ENCODE measurements at places on chromosomes 1 and 21. TPM values are rescaled to one million over a fixed set of nuclear protein-coding genes. Genes with fewer than 3 reads are reported as not detected.

- no peak for DNase-seq
These were observed 61.0 kb upstream of the C8B start for GRCh38 chr1:57026624-57027354.

GRCh38 chr21:31211836-31212235, 132.2 kb downstream of the TIAM1 start:
- no peak for DNase-seq

DNA sequence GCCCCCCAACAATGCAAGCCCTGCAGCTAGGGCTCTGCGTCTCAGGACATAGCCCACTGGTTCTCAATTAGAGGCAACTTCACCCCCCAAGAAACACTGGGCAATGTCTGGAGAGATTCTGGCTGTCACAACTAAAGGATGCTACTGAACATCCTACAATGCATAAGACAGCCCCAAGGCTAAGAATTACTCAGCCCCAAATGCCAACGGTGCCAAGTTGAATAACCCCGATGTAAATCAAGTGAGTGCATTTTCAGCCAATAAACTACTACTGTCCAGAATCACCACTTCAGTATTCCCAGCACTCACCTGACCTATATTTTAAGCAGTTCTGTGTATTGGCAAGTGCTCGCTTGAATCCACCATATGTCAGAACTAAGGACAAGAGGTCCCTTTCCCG, 6.9 kb downstream of the RIPK4 start:
- DNase-seq = no peak

DNA sequence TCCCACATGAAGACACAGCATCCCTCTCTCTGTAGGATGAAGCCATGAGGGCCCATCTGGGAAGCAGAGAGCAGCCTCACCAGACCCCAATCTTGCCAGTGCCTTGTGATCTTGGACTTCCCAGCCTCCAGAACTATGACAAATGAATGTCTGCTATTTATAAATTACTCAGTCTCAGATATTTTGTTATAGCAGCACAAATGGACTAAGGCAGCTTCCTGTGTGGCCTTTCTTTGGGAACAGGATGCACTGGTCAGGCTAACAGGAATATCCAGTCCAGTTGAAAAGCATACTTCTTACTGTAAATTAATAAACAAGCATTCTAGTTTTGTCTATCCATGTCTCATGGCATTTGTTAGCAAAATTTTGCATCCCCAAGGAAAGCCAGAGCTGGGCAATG, 134.1 kb upstream of the ETV3 start:
- no peak for DNase-seq

- DNase-seq = no peak
These were observed 248.1 kb upstream of the C1orf105 start for GRCh38 chr1:172172352-172172831.

GRCh38 chr1:163836481-163836880, 514.7 kb downstream of the NUF2 start:
- no peak for DNase-seq

DNA sequence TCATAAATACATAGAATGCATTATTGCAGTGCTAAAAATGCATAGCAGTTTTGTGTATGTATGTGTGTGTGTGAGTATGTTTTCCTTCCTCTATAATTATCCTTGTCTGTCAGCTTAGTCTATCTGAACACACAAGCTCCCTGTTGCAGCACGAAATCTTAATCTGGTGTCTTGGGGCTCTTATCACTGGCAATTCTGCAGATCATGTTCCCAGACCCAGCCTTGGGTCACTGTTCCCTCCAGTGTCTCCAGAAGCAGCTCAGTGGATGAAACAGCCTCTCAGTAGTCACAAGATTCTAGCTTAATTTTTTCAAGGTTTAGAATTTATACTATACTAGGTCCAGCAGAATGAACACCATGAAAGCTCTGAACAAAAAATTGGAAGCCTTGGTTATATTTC, 777.9 kb downstream of the MRPL39 start:
- no peak for DNase-seq

DNA sequence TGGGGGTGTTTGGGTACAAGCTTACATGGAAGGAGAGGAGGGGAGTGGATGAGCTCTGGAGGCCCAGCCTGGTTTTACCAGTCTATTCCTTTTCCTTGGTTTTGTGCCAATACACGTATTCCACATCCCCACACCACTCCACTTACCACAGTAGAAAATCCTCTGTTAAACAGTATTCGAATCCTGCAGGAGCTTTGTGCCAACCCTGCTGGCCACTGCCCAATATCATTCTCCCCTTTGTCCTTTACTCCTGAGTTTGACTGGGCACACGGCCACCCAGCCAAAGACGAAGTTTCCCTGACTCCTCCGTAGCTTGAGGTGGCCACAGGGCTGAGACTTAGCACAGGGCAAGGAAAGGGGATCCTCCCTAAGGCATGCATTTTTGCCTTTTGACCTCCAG, 61.6 kb downstream of the TMCO4 start:
- no peak for DNase-seq

GRCh38 chr1:233500106-233500505, 113.8 kb upstream of the KCNK1 start:
- DNase-seq = no peak

Gene C1orf167
- total RNA-seq = not detected

Gene APCS
- total RNA-seq = not detected

Gene ADAMTS4
- 1.3 TPM for total RNA-seq

Measured in esophagus squamous epithelium (tissue), 5 donors.